Stimulated activated CD4-positive, alpha-beta T cell treated with anti-CD3 and anti-CD28 coated beads, Interleukin-15, amount 100 ng/mL, for 1 hour (primary cell): ENCODE measurements at places on chromosomes 4 and X.
A peak's percentile ranks its signal among the peaks of the same experiment; 100 is the strongest.

- DNase-seq: no peak
These were observed 2683.1 kb downstream of the ARAP2 start for GRCh38 chr4:33561259-33561658.

GRCh38 chr4:68962868-68963267, 11.3 kb upstream of the UGT2A3 start:
- DNase-seq: no peak

DNA sequence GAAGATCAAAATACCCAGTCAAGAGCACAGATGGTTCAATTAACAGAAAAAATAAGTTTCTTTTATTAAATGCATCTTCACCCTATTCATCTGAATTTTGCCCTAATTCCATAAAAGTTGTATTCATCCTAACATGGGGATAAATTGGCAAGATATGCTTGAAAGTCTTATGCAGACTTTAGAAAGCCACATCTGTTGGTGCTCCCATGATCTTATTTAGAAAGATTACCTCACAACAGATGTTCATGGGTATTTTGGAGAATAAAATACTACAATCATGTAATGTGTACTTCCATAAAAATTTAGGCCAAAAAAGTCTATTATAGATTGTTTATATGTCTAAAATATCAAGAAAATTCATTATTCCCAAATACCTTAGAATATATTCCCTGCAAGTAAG, 510.3 kb downstream of the TECRL start:
- no peak for DNase-seq

- DNase-seq: peak; percentile 8
These were observed 28.2 kb upstream of the HUWE1 start for GRCh38 chrX:53714580-53715345.

DNA sequence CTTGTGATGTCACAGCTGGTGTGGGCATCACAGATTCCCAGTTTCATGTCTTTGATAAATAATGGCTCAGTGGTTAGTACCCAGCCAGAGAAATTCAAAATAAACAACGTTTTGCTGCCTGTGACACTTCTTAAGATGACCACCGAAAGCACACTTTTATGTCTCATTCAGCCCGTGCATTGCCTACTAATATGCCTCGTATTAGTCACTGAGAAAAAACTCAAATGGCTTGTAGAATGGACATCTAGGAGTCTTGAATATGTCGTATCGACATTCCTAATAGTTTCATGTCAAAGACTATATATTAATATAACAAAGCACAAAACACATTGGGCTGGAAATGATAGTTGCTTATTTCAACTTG, 103.9 kb upstream of the FAT1 start:
- no peak for DNase-seq

DNA sequence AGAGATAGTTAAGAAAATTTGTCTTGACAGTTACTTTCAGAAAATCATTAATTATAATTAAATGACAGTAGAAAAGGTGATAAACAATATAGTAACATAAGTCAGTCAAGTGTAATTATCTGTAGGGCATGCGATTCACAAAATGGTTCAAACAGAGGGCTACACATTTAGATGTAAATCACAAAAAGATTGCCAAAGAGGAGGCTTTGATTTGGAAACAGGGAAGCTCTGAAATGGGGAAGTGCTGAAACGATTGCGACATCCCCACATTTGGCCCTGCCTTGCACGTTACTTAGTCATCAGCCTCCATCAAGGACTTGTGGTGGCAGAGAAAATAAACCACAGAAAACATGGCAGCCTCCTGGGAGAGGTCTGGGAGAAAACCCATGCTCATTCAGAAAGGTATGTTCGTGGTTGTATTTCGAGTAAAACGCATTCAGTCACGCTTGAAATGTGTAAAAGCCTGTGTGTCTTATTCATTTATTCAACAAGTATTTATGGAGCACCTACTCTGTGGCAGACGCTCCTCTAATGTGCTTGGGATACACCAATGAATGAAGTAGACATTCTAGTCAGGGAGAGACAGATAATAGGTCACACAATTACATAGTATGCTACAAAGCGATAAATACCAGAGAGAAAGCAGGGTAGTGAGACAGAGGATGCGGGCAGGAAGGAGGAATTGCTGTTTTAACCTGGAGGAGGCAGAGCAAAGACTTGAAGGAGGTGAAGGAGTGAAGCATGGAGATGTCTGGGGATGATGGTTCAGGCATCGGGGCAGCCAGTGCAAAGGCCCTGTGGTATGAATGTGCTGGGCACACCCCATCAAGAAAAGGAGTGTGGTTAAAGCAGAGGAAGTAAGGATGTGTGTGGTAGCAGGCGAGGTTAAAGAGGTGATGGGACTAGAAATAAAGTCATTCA, 7.8 kb downstream of the RBM47 start:
- DNase-seq: no peak

GRCh38 chrX:17549107-17549651, 174.2 kb downstream of the NHS start:
- no peak for DNase-seq

GRCh38 chr4:109127866-109128265, 174.6 kb downstream of the COL25A1 start:
- no peak for DNase-seq

DNA sequence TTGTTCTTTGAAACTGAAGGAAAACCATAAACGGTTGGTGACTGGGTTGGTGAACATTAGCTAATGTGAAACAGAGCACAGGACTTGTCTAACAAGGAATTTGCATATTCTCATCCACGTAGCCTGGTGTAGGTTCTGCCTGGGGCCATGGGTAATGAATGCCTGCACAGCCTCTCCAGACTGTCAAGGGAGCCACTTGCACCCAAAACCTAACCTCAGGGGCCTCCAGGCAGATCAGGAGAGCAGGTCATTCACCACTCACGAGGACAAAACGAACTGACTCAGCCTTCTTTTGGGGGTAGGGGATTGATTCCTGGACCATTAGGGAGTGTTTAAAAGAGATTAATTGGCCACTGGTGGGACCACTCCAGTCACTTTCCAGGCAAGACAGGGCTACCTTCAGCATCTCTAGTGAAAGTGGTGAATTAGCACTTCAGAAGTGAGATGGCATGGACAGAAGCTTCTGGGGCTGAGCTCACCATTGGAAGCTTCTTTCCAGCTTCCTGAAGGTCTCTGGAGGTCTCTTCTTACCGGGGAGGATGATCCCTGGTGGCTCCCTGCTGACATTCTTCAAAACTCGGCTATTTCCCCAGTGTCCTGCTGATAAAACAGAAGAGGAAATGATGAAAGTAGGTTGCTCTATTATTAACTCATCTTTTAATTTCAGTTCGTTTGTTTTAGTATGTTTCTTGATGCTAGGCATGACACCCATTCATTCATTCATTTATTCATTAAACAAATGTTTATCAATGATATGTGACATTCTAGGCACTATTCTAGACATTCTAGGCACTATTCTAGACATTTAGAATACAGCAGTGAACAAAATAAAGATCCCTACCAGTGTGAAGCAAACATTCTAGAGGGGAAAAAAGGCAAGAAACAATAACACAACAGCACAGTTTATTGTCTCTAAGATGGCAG, 104.5 kb upstream of the LNX1 start:
- DNase-seq: no peak

- DNase-seq: no peak
These were observed 162.8 kb downstream of the GABRB1 start for GRCh38 chr4:47194036-47194737.

- DNase-seq: no peak
These were observed 14.2 kb downstream of the RGS12 start for GRCh38 chr4:3307060-3307459.

DNA sequence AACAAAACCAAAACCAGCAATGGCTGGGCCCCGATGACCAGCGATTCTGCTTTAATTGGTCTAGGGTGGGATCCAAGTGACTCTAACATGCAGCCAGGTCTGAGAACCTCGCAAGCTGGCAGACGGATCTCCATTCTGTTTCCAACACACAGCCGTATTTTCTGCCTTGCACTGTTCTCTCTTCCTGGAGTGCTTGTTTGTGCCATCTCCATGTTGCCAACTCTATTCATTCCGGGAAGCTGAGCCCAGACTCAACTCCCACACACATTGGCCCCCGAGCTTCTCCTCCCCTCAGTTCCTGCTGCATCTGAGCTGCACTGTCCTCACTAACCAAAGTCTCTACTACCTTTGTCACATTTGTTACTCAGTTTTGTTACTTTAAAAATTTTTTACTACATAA, 35.6 kb downstream of the GEMIN8 start:
- no peak for DNase-seq

GRCh38 chr4:8274765-8275547, 5.4 kb downstream of the HTRA3 start:
- DNase-seq: no peak

DNA sequence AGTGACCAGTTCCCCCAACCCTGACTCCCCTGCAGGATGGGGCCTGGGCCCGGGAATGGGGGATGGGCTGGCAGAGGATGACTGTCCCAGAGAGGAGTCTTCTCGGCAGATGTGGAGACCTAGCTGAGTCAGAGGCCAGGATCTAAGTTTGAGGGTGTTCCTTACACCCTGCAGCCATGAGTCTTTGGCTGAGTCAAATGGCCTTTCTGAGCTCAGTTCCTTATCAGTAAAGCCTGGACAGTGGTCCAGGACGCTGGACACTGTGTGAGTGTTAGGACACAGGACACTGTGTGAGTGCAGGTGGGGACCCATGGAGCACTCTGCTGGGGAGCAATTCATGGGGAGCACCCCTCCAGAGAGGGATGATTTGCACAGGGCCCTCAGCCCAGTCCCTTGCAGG, 5.0 kb downstream of the IL9R start:
- DNase-seq: no peak

- no peak for DNase-seq
These were observed 132.6 kb downstream of the TBL1X start for GRCh38 chrX:9597361-9598035.

- no peak for DNase-seq
These were observed 131.2 kb downstream of the SCFD2 start for GRCh38 chr4:53234669-53235068.

GRCh38 chrX:100341142-100341510, 68.9 kb downstream of the PCDH19 start:
- DNase-seq: no peak

GRCh38 chr4:114684462-114684861, 85.9 kb downstream of the UGT8 start:
- DNase-seq: no peak

- no peak for DNase-seq
These were observed 16.6 kb downstream of the DCK start for GRCh38 chr4:71009890-71010588.

- no peak for DNase-seq
These were observed 111.5 kb upstream of the PTCHD1 start for GRCh38 chrX:23223169-23223568.

GRCh38 chr4:41124916-41125548, 89.3 kb downstream of the APBB2 start:
- DNase-seq: no peak

GRCh38 chrX:107741404-107741790, 34.2 kb downstream of the TSC22D3 start:
- no peak for DNase-seq

DNA sequence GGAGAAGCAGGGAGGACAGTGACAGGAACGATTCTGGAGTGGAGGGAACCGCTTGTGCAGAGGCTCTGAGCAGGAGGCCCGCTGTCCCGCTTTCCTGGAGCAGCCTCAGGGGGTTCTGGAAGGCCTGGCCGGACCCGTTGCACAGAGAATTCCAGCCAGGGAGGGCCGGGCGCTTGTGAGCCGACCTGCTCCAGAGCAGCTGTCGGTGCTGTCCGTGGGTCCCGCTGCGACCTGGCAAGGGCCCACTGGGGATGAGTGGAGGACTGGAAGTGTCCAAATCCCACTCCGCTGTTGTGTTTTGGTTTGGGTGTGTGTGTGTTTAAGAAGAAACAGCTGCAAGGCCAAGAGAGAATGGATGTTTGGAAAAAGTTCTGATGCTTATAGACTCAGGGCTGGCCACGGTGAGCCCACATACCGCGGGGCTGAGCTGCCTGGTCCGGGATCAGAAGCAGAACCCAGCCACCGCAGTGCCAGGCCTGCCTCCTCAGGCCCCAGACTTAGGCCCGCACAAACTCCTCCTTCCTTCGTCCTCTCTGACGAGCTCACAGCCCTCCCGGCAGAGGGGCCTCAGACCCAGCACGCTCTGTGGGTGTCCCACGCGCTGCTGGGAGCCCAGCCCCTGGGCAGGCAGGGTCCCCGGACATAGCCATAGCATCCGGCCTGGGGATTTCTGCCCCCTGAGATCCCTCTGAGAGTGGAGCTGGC, 73.9 kb downstream of the HTRA3 start:
- no peak for DNase-seq

- no peak for DNase-seq
These were observed 52.8 kb downstream of the FAM47C start for GRCh38 chrX:37060999-37061398.

DNA sequence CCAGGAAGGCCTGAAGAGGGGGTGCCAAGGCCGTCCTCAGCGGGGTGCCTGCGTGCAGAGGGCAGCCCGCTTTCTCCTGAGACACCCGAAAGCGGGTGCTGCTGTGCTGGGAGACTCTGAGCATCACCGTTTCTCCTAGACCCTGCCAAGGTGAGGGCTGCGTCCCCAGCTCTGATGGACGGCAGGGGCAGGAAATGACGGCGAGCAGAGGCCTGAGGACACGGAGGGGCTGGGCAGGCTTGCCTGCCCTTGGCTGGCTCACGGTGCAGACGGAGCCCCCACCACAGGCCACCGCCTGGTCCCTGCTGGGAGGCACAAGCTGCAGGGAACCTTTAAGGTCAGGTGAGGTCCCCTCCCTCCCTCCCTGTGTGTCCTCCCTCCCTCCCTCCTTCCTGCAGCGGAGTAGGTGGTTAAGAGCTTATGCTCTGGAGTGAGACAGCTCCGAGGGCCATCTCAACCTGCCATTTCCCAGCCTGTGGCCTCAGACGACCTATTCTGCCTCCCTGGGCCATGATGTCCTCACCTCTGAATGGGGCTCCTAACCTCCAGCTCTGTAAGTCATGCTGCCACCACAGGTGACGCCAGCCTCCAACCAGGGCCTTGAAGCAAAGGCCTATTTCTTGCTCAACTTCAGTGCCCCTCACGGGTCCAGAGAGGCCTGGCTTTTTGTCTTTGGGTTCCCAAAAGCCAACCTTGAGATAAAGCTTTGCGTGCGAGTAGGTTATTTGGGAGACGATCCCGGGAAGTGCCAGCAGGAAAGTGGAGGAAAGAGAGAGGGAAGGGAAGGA, 54.2 kb upstream of the GRPEL1 start:
- no peak for DNase-seq

GRCh38 chr4:87498446-87498900, 30.7 kb downstream of the SPARCL1 start:
- DNase-seq: no peak

DNA sequence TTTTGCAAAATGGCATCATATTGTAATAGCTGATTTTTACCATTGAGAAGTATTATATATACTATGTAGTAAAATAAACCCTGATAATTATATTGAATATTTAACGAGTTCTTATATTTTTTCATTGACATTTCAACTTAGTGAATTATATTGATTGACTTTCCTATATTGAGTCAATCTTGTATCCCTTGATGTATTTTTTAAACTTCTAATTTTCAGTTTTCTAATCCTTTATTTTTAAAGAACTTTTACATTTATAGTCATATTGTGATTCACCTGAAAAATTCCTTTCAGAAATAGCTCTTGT, 54.4 kb downstream of the CXCL1 start:
- DNase-seq: no peak

- no peak for DNase-seq
These were observed 134.6 kb downstream of the ARSF start for GRCh38 chrX:3175659-3176438.

GRCh38 chrX:19687395-19687794, 172.1 kb upstream of the MAP3K15 start:
- DNase-seq: no peak
